ENCODE measurements at places on chromosomes 5 and 9.

GRCh38 chr5:55218967-55219366 is 8.1 kb downstream of the MCIDAS start:
- DNase-seq: no peak

DNA sequence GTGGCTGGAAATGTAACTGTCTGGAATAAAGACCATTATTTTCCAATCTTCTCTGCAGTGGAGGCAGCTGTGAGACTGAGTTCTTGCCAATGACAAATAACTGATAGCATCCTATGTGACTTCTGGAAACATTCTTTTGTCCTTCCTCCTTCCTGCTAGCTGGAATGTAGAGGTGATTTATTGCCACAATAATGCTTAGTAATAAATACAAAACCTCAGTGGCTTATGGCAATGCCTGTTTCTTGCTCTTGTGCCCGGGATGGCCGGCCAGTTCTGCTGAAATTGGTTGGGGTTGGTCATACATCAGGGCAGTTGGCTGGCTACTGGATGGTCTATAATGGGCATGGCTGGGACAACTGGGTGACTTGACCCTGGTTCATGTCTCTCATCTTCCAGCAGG is 12.2 kb upstream of the TEX48 start:
- no peak for DNase-seq

- no peak for DNase-seq
These were observed 22.0 kb upstream of the PTGS1 start for GRCh38 chr9:122348791-122349190.

- no peak for DNase-seq
These were observed 34.9 kb upstream of the N4BP3 start for GRCh38 chr5:178078197-178079010.

Data from SW 1271 (cell line).